PC-9 (cell line): ENCODE measurements at places on chromosomes 16 and 17. TPM values are rescaled to one million over a fixed set of nuclear protein-coding genes. Genes with fewer than 3 reads are reported as not detected.

- H3K36me3 ChIP-seq, result no peaks in the 10 kb centered on the region
- DNase-seq, result no peak
- no peak overlapping the region for H3K27ac ChIP-seq
- H3K4me1 ChIP-seq, result no peaks in the 10 kb centered on the region
These were observed 24.9 kb downstream of the ACSF3 start for GRCh38 chr16:89118361-89119165.

Gene NPIPB13
- total RNA-seq, result 24.6 and 30.6 TPM in 2 replicates

Gene SNX20
- total RNA-seq, result not detected in 2 replicates

- H3K36me3 ChIP-seq, result no peaks in the 10 kb centered on the region
- H3K27ac ChIP-seq, result no peak overlapping the region
- H3K27me3 ChIP-seq, result peaks cover 95% of the 10 kb centered on the region
- no peak for DNase-seq
These were observed 21.5 kb upstream of the CD300E start for GRCh38 chr17:74645010-74645409.

- H3K27me3 ChIP-seq, result no peaks in the 10 kb centered on the region
- H3K36me3 ChIP-seq, result no peaks in the 10 kb centered on the region
- H3K27ac ChIP-seq, result no peak overlapping the region
- no peak overlapping the region for H3K4me3 ChIP-seq
- DNase-seq, result no peak
These were observed 14.6 kb downstream of the CRLF3 start for GRCh38 chr17:30809867-30810266.

GRCh38 chr16:51640196-51640595, 489.1 kb upstream of the SALL1 start:
- no peak for DNase-seq
- no peaks in the 10 kb centered on the region for H3K4me1 ChIP-seq
- no peak overlapping the region for H3K27ac ChIP-seq
- no peaks in the 10 kb centered on the region for H3K36me3 ChIP-seq
- peaks cover 18% of the 10 kb centered on the region for H3K27me3 ChIP-seq

- peaks cover 96% of the 10 kb centered on the region for H3K27me3 ChIP-seq
- no peak for DNase-seq
- H3K4me3 ChIP-seq, result no peak overlapping the region
- H3K36me3 ChIP-seq, result no peaks in the 10 kb centered on the region
These were observed 26.8 kb upstream of the HOXB13 start for GRCh38 chr17:48755356-48755755.

DNA sequence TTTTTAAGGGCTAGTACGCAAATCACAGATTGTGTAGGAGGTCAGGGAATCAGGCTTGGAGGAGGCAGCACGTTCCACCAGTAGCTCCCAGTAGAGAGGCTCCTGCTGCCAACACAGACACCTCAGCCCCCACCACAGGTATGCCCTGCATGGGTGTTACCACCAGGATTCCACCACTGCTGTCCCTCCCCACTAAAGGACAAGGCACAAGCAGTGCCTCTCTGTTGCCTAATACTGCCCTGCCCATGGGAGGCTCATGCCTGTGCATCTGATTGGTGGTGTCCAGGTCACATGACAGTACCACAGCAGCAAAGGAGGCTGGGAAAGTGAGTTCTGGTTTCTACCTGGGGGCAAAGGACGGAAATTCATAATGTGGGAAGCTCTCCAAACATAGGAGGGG, 33.6 kb upstream of the CACNG4 start:
- H3K27me3 ChIP-seq, result no peaks in the 10 kb centered on the region
- no peak overlapping the region for H3K4me3 ChIP-seq
- DNase-seq, result peak; percentile 41
- no peaks in the 10 kb centered on the region for H3K4me1 ChIP-seq
- no peaks in the 10 kb centered on the region for H3K36me3 ChIP-seq

DNA sequence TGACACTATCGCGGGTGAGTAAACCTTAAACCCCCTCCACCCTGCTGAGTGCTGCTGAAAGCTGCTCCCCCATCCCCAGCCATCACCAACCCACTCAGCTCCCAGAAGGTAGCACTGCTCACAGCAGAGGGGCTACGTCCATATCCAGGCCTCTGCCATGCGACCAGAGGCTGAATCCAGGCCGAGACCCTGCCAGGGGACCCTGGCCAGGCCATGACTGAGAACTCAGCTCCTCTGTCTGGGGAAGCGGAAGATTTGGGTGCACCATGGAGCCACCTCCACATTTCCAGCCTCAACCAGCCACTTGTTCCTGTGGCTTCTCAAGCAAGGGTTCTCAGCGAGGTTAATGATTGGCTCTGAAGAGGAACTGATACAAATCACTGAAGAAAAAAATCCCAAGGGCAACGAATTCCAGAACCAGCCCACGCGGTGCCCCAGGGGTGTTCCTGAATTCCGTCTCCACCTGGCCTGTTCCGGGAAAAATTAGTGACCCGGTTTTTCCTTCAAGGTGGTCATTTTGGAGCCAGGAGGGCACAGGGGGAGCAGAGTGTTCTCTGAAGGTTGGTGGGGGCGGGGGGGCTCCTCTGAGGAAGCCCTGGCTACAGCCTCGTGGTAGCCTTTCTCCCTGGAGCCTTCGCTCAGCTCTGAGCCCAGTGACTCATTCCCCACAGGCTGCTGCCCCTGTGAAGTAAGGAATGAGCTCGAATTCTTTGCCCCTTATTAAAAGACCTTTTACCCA, 9.3 kb upstream of the SLC16A5 start:
- peak overlapping the region; percentile 93 for H3K27ac ChIP-seq
- no peaks in the 10 kb centered on the region for H3K27me3 ChIP-seq
- peak overlapping the region; percentile 22; the same call in 1 of the 2 replicates for H3K4me3 ChIP-seq

DNA sequence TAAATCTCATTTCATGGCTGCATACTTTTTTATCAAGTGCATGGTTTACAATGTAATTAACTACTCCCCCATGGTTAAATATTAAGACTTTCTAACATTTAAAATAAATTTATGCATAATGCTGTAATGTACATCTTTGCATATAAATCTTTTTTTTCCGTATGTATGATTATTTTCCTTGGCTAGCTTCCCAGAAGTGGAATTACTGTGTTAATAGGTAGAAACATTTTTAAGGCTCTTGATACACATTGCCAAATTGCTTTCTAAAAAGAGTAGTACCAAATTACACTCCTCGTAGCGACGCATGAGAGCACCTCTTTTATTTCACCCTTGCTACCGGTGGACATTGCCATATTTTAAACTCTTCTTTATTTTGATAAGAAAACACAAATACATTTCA, 141.1 kb downstream of the DNAH9 start:
- H3K36me3 ChIP-seq, result no peaks in the 10 kb centered on the region
- DNase-seq, result no peak
- no peak overlapping the region for H3K4me3 ChIP-seq

Gene ZC3H7A
- 52.3 and 63.5 TPM in 2 replicates for total RNA-seq

Gene TM4SF5
- not detected in 2 replicates for total RNA-seq

- no peaks in the 10 kb centered on the region for H3K27me3 ChIP-seq
- no peaks in the 10 kb centered on the region for H3K36me3 ChIP-seq
- no peak overlapping the region for H3K27ac ChIP-seq
- no peak overlapping the region for H3K4me3 ChIP-seq
These were observed 242.9 kb downstream of the FTO start for GRCh38 chr16:53946746-53947386.

Gene NACA2
- total RNA-seq, result not detected in 2 replicates

Gene DUXB
- not detected in 2 replicates for total RNA-seq

Gene ALOXE3
- total RNA-seq, result 0.70 and 1.4 TPM in 2 replicates

Gene YBX2
- total RNA-seq, result 0.65 and 0.68 TPM in 2 replicates

Gene MEIOB
- total RNA-seq, result not detected in 2 replicates

DNA sequence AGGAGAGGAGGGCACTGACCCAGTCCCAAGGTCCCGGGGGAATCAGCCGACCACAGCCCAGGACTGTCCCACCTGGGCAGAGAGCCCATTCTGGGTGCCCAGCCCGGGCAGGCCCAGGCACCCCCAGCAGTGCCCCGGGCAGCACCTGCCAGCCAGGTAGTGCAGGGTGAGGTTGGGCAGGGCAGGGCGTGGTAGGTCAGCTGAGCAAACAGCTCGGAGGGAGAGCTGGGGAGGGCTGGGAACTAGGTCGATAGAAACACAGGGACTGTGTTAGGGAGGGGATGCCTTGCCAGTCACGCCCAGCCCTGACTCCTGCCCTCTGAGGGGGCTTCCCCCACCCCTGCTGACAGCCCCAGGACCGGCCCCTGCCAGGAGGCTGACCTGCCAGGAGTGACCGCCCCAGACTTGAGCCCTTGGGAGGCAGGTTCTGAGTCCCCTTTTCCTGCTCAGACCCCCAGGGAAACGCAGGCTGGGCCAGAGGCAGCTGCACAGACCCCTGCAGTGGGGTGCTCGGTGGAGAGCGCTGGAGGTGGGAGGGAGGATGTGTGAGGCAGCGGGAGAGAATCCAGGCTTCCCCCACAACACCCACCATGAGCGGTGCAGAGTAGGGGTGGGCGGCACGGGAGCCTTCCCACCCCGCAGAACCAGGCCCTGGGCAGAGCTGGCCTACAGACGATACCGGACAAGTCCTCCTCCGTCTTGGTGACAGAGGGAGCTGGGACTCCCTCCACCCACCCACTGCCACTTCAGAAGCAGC, 4.7 kb downstream of the HS3ST6 start:
- DNase-seq, result peak; percentile 80
- H3K27ac ChIP-seq, result no peak overlapping the region

DNA sequence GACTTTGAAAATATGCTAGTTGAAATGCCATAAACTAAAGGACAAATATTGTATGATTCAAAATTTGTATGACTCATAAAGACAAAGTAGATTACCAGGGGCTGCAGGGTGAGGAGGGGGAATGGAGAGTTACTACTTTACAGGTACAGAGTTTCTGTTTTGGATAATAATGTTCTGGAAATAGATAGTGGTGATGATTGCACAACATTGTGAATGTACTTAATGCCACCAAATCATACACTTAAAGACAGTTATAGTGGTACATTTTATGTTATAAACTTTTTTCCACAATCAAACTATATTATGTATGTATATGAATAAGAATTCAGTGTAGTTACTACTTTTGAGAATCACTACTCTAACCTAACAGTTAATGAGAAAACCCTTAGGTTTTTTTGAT, 368.1 kb downstream of the ZFHX3 start:
- H3K27ac ChIP-seq, result no peak overlapping the region
- DNase-seq, result no peak
- H3K27me3 ChIP-seq, result no peaks in the 10 kb centered on the region
- no peaks in the 10 kb centered on the region for H3K36me3 ChIP-seq
- no peak overlapping the region for H3K4me3 ChIP-seq
- no peaks in the 10 kb centered on the region for H3K4me1 ChIP-seq

- no peaks in the 10 kb centered on the region for H3K27me3 ChIP-seq
- no peak for DNase-seq
- H3K27ac ChIP-seq, result no peak overlapping the region
- H3K4me1 ChIP-seq, result no peaks in the 10 kb centered on the region
- H3K4me3 ChIP-seq, result no peak overlapping the region
These were observed 64.2 kb downstream of the SPECC1 start for GRCh38 chr17:20073055-20073979.

DNA sequence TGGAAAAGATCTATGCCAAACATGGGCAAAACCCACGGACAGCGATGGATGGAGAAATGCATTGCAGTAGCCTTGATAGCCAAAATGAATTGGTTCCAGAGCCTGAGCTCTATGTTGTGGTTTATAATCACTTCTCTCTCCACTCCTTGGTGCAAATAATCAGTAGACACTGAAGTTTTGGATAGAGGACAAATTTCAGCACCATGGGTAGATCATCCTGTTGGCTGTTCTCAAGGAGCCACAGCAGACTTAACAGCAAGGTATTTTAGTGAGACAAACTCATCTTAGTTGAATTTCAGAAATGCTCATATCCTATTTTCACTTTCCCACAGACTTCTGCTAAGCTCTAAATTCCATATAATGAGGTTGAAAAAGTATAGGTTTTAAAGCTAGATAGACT, 88.3 kb upstream of the CCL1 start:
- H3K4me3 ChIP-seq, result no peak overlapping the region
- no peaks in the 10 kb centered on the region for H3K4me1 ChIP-seq
- H3K27me3 ChIP-seq, result peaks cover 16% of the 10 kb centered on the region; the same call in 1 of the 2 replicates
- DNase-seq, result no peak
- H3K27ac ChIP-seq, result no peak overlapping the region

GRCh38 chr17:32907583-32907982, 20.4 kb upstream of the TMEM98 start:
- H3K27ac ChIP-seq, result no peak overlapping the region
- no peaks in the 10 kb centered on the region for H3K4me1 ChIP-seq
- peaks cover 30% of the 10 kb centered on the region for H3K27me3 ChIP-seq
- H3K36me3 ChIP-seq, result no peaks in the 10 kb centered on the region

DNA sequence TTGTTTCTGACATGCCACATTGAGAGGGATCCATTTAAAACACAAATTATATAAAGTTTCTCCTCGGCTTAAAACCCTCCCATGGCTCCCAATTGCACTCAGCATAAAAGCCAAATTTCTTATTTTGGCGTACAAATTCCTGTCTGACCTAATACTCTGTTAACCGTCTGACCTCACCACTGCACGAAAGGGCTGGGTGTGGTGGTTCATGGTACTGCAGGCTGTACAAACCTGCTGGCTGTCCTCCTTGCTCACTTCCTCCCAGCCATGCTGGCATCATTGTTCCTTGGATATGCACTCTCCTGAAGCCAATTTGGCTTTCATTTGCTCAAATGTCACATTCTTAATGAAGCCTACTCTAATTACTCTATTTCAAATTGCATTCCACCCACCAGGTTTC, 301.6 kb upstream of the C16orf82 start:
- H3K4me1 ChIP-seq, result no peaks in the 10 kb centered on the region
- H3K27me3 ChIP-seq, result no peaks in the 10 kb centered on the region
- DNase-seq, result no peak
- no peaks in the 10 kb centered on the region for H3K36me3 ChIP-seq
- H3K4me3 ChIP-seq, result no peak overlapping the region

- H3K27ac ChIP-seq, result peak overlapping the region; percentile 90
- H3K4me3 ChIP-seq, result peak overlapping the region; percentile 9; the same call in 1 of the 2 replicates
- H3K36me3 ChIP-seq, result no peaks in the 10 kb centered on the region
- H3K27me3 ChIP-seq, result no peaks in the 10 kb centered on the region
- H3K4me1 ChIP-seq, result peaks cover 42% of the 10 kb centered on the region
These were observed 6.9 kb upstream of the KCNG4 start for GRCh38 chr16:84246679-84247077.

Gene HBQ1
- not detected in 2 replicates for total RNA-seq

- no peak overlapping the region for H3K27ac ChIP-seq
- no peaks in the 10 kb centered on the region for H3K27me3 ChIP-seq
- H3K36me3 ChIP-seq, result no peaks in the 10 kb centered on the region
- no peak for DNase-seq
- H3K4me3 ChIP-seq, result no peak overlapping the region
These were observed 1.4 kb downstream of the LDHD start for GRCh38 chr16:75114946-75115825.

GRCh38 chr17:72488555-72489271, 367.9 kb downstream of the SOX9 start:
- H3K27ac ChIP-seq, result no peak overlapping the region
- no peaks in the 10 kb centered on the region for H3K36me3 ChIP-seq
- no peaks in the 10 kb centered on the region for H3K4me1 ChIP-seq
- H3K27me3 ChIP-seq, result no peaks in the 10 kb centered on the region
- DNase-seq, result no peak
- H3K4me3 ChIP-seq, result no peak overlapping the region

- no peaks in the 10 kb centered on the region for H3K36me3 ChIP-seq
- peaks cover 12% of the 10 kb centered on the region; the same call in 1 of the 2 replicates for H3K4me1 ChIP-seq
- no peaks in the 10 kb centered on the region for H3K27me3 ChIP-seq
- DNase-seq, result no peak
- H3K27ac ChIP-seq, result no peak overlapping the region
- no peak overlapping the region for H3K4me3 ChIP-seq
These were observed 11.5 kb downstream of the ATP2C2 start for GRCh38 chr16:84379709-84380362.
